ENCODE measurements at places on chromosomes 3 and 15.
A peak's percentile ranks its signal among the peaks of the same experiment; 100 is the strongest.

DNA sequence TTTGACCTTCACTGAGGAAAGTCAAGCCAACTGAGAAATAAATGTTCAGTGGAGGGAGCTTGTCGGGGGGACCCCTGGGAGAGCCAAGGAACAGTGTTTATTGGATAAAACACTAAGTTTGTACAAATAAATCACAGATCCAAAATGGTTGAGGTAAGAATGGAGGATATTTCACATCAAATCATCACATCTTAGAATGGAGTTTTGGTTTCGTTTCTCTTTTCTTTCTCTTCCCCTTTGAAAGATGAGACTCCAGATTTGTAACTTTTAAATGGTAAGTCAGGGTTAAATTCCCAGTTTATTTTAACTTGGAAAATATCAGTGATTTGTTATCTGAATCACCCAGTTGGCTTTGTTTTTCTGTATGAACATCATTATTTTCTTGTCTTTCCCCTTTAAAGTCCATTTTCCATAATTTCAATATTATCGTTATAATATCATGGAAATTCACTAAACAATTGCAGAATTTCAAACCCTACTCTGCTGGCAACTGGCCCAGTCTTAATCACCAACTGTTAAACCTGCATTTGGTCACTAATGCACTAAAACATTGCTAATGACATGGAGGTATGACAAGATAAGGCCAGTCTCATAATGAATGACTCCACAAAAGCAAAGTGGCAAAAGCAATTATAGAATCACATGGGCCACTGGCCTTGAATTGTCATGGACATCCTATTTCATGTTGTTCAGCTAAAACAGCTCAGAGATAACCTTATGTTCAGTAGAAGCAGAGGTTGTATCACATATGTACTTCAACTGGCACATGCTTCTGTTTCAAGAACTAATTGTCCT, 295.1 kb downstream of the SHOX2 start:
- no peak for DNase-seq

DNA sequence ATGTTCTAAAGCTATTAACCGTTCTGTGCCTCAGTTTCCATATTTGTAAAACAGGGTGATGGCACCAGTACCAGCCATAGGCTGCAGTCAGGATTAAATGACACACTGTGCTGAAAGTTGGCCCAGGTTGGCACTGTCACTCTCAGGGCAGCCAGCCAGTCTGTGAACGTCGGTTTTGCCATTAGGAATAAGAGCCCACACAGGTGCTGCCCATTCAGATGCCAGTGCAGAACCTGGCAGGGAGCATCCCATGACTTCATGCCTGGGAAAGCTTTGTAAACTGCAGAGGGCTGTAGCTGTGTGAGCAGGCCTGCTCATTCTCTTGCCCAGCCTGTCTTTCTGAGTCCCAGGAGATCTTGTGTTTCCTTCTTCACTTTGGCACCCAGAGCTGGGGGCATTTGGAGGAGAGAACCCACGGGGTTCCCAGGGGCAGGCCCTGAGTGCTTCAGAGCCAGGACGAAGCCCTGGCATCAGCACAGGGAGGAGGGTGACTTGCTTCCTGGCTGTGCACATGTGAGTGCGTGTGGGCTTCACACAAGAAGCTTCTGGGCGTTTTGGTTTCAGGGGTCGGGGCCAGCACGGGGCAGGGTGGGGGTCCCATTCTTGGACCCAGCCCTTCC, 46.9 kb downstream of the ZNF710 start:
- DNase-seq = no peak

GRCh38 chr15:79981831-79982455, 10.9 kb upstream of the BCL2A1 start:
- no peak for DNase-seq

DNA sequence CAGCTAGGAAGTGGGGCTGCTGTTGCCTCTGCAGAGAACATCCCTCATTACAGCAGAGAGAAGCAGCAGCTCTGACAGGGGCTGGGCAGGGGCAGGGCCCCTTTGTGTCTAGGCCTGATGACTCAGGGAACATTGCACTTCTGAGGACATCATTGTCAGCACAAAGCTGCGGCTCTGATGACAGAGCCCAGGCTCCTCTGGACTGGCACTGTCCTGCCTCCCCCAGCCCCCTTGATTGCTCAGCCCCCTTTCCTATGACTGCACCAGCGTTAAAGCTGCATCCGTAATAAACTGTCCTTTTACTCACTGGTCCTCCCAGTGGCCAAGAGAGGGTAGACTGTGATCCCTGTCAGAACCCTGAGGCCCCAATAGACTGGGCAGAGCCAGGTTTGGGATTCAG, 18.3 kb downstream of the TRH start:
- DNase-seq = no peak

DNA sequence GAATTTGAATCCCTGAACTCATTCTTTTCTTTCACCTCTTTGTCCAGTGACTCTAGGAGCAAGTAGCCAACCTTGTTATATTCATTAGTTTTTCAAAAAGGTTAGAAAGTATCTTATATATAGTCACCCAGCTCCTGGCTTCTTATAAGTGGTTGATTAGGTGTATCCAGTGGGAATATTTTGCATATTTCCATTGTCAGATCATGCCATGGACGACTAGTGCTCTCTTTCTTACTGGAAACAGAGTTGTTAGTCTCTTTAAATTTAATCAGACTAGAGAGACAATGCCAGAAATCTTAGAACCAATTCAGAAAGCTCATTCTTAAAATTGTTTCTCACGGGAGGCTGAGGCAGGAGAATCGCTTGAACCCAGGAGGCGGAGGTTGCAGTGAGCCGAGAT, 73.4 kb downstream of the CHRD start:
- DNase-seq = no peak

DNA sequence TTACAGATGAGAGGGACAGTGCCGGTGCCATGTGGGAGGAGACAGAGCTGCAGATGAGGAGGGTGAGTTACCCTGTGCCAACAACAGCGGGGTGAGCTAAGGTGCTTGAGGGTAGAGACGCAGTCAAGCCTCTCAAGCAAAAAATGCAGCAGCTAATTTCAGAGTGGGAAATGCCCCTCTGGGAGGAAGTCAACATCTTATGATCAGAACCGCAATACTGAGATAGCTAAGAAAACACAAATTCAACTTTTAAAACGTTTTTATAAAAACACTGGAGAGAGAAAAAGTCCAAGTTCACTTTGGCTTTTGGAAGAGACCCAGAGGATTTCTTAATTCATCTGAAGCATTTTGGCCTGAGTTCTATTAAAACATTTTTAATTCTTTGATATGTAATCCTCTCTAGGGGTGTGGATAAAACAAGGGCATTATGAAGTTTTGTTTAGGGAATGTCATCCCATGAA, 319.2 kb downstream of the SLC9A9 start:
- peak; percentile 27 for DNase-seq

DNA sequence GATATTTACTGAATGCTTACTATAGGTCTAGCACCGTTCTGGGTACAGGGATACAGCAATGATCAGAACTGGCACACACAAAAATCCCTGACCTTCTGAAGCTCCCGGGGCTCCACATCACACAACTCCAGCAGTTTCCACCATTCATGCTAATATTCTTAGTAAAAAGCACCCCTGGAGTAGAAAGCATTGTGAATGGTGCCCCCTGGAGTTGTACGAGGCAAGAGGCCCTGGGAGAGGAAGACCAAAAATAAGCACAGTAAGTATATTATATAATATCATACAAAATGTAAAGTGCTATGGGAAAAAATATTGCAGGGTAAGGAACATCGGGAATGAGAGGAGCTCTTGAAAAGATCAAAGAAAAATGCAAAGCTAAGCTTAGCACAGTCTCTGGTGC, 790 bp upstream of the SRGAP3 start:
- DNase-seq = no peak

GRCh38 chr3:19866751-19867347, 67.2 kb downstream of the EFHB start:
- DNase-seq = peak; percentile 25

- no peak for DNase-seq
Measured at GRCh38 chr3:188026191-188026968, 127.6 kb upstream of the LPP start.

DNA sequence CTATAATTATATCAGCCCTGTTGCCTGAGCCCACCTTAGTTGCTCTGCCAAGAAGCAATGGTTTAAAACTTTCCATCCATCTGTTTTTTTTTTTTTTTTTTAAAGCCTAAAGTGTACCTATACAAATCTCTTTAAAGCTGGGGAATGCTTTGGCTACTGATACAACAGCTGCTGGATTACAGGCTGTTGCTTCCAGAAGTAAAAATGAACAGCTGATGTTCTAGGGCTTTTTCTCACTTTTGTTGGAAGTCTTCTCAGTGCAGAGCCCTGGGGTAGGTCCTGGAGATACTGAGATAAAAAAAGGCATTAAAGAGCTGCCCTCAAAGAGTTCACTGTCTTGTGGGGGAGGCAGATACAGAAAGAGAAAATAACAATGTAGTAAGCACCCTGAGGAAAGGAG, 218.1 kb downstream of the NLGN1 start:
- no peak for DNase-seq

- no peak for DNase-seq
Measured at GRCh38 chr3:30135190-30135589, 471.2 kb upstream of the TGFBR2 start.

GRCh38 chr15:90451053-90451850, 63.2 kb downstream of the IQGAP1 start:
- DNase-seq = no peak

- DNase-seq = no peak
Measured at GRCh38 chr3:70973558-70973957, 610.0 kb downstream of the FOXP1 start.

- no peak for DNase-seq
Measured at GRCh38 chr15:32682569-32682968, 35.2 kb upstream of the GREM1 start.

GRCh38 chr3:20075197-20075596, 35.0 kb downstream of the KAT2B start:
- DNase-seq = no peak

- DNase-seq = no peak
Measured at GRCh38 chr15:75036212-75036616, 12.8 kb downstream of the PPCDC start.

GRCh38 chr3:170442947-170443346, 24.3 kb downstream of the CLDN11 start:
- no peak for DNase-seq

GRCh38 chr15:59369597-59369996, 3.1 kb downstream of the MYO1E start:
- no peak for DNase-seq

DNA sequence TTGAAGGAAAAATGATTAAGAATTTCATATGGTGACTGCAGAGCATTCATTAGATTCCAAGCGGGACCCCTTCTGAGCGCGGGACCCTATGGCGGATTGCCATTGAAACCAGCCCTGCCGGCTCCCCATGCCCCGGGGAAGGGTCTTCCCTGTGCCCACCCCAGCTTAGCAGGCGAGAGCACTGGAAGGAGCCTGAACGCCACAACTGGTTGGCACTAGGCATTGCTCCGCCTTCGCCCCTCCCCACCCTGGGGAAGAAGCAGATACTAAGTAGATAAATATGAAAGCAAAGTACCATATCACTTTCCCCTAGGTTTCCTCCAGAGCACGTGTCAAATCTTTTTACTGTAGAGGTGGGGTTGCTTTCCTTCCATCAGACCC, 70.7 kb downstream of the CYP19A1 start:
- DNase-seq = no peak

DNA sequence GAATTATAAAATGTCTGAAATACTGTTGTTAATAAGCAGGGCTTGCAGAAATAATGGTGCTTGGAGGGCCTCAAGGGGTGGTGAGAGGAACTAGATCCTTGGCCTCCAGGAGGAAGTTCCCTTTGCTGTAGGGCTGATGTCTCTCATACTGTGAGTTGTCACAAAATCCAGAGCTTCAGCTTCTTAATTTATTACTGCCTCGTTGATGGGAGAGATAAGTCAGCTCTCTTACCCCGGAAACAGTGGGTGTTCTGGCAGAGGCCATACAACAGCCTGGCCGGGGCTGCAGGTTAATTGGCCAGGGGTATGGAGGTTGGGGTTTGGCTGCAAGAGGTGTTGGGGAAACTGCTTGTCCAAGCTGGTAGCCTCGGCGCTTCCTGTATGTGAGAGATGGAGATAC, 15.5 kb downstream of the MAPKAPK3 start:
- DNase-seq = no peak

GRCh38 chr3:17070161-17070959, 185.6 kb downstream of the PLCL2 start:
- no peak for DNase-seq

DNA sequence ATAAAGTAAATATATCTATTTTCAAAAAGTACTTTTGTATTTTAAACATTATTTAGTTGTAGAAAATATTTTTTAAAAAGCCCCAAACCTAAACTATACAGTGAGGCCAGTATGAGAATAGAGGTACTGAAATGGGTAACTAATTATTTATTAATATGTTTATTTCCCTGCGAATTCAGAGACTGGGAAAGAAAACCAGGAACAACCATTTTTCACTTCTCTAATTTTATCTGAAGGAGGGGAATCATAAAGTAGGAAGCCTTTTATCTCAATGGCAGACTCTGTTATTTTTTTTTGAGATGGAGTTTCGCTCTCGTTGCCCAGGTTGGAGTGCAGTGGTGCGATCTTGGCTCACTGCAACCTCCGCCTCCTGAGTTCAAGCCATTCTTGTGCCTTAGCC, 63.6 kb upstream of the TRAK1 start:
- DNase-seq = no peak

DNA sequence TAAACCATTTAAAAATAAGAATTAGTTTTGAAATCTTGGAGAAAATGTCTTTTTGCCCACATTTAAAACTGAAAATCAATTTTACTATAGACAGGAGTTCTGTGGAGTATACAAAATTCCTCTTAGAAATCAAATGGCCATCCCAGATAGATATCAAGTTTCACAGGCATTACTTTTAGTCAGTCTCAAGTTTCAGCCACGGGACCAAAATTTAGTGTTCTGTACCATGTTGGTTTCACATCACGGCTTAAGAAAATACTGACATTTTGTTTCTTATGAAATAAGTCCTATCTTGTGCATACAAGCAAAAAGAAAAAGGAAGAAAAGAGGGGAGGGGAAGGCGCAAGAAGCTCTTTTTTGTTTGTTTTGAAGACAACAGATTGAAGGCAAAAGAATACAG, 45.7 kb downstream of the EIF2AK4 start:
- DNase-seq = no peak

- no peak for DNase-seq
Measured at GRCh38 chr3:196168808-196169391, 42.3 kb downstream of the ZDHHC19 start.

DNA sequence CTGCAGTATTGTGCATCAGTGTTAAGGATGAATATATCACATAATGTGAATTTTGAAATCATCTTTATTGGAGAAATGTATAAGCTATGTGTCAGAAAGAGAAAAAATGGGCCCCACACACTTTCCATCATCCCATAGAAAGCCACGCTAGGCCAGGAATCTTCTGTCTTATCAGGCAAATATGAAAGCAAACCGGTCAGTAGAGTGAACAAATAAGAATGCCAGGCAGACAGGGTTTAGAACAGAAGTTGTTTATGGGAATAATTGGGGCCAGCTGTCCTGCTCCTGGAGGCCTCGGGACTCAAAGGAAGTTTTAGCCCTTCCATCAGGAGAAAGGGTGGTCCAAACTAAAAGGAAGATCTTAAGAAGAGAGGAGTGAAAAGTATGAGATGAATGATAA, 39.5 kb downstream of the ZNF280D start:
- no peak for DNase-seq
